Epithelial cell of proximal tubule (primary cell): ENCODE measurements at places on chromosomes 5 and 9.

GRCh38 chr5:137619191-137619870 lies 116.6 kb downstream of the KLHL3 start:
- no peak for DNase-seq

DNA sequence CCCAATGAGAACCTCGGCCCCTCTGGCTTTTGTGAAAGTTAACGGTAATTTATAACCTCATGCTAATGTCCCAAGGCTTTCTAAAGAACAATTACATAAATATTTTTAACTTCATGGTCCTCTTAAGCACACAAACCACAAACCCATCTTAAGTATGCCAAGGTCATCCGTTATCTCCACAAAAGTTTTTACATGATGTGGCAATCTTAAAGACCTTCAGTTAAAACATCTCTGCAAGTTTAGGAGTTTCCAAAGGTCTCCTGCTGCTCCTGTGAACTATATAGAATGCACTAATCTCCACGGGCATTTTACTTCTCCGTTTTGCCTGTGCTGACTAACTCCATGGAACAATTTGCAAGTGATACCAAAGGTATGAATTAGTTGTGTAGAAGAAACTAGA lies 228.2 kb downstream of the TLE1 start:
- DNase-seq: no peak

GRCh38 chr5:30900367-30900766 lies 293.1 kb upstream of the CDH6 start:
- DNase-seq: no peak

- DNase-seq: no peak
Observed at GRCh38 chr5:124986170-124986569, 239.7 kb upstream of the ZNF608 start.

- DNase-seq: no peak
Observed at GRCh38 chr9:114745108-114745848, 60.6 kb downstream of the TNFSF15 start.

DNA sequence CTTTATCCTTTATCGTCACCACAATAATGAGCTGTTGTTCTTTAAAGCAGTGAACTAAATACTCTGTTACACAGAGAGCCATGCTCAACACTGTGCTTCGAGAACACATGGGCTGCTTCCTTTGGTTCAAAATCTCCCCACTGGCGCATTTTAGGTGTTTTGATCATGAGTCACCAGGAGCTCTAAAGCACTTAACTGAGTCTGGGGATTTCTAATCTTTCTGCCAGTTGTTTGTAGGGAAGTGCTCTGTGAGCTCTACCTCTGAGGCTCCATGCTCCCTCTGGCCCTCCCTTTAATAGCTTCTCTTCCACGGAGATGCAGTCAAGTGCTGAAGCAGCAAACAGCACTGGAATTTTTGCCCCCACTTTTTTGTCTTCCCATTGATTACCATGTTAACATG lies 17.0 kb downstream of the ERAP2 start:
- DNase-seq: peak; percentile 89

DNA sequence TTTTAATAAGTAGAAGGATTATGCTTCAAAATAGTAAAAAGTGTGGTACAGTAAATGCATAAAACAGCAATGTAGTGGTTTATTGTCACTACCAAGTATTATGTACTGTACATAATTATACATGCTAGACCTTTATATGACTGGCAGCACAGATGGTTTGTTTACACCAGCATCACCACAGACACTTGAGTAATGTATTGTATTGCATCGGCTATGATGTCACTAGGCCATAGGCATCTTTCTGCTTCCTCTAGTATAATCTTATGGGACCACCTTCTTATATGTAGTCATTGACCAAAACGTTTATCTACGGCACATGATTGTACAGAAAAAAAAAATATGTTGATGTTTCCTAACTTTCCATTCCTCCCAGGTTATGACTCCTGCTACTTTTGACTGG lies 31.9 kb upstream of the SSBP2 start:
- no peak for DNase-seq

DNA sequence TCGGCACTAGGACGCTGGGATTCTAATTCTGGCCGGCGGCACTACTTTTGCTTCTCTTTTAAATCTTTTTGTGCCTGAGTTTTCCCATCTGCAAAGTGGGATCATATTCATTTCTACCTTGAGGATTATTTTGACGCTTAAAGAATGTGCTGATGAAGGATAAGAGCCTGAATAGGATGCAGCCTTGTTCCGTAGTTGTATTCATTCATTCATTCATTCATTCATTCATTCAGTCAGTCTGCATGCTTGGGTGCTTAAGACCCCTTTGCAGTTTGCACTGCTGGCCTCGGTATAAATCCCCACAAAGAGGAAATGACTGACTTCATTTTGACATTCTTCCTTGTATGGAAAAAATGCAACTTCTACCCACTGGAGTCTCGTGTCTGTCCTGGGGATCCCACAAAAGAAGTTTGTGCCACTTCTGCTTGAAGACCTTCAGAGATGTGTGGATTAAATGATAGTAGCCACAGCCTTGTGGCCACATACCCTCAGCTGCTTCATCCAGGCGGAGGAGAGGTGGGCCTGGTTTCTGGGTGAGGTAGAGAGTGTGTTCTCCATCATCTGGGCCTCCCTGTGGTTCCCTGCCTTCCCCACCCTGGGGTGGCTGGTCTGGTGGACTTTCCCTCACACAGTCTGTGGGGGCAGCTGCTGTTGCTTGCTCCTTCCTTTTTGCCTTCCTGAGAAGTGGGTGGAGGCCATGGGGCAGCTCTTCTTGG lies 62.6 kb downstream of the PPARGC1B start:
- DNase-seq: no peak

DNA sequence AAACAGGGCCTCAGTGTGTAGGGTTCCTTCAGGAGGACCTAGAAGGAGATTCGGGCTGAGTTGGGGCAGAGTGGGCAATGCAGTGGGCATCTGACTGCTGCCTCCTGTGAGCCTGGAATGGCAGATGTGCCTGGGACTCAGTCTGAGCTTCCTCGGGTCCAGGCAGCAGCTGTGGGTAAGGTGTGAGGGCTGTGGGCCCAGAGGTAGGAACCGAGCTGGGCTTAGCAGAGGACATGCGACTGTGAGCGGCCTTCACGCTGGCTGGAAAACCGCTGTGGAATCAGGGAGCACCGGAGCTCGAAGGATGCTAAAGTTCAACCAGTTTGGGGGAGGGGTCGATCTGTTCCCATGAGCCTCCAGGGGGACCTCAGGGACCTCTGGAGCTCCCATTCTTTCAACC lies 137.0 kb downstream of the PAX5 start:
- DNase-seq: no peak

DNA sequence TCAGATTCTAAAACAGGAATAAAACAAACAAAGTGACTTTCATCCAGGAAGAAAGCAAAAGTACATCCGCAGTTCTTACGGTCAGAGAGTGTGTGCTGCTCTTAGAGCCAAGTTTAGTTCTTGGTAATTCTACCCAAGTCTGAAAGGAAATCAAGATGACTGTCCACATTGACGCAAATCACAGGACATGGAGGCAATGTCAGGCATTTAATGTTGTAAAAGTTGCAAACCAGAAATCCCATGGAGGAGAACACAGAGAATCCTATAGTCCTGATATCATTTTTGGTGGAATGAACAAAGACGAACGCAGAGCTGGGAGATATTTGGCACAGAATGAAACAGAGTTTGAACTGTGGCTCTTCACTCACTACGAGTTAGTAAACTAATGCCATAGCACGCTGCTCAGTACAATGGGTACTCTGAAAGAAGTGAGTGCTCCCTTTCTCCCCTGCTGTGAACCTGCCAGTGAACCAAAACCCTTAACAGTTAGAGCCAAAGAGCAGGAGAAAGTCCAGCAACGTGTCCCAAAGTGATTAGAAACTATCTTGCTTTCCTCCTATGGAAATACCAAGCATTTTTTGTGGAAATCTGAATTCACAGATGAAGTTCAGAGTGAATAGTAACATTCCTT lies 74.3 kb downstream of the MUSK start:
- DNase-seq: no peak
